ENCODE measurements at places on chromosomes 12 and 14.
A peak's percentile ranks its signal among the peaks of the same experiment; 100 is the strongest.

- DNase-seq: no peak
Measured at GRCh38 chr12:4939418-4940023, 29.8 kb downstream of the KCNA1 start.

DNA sequence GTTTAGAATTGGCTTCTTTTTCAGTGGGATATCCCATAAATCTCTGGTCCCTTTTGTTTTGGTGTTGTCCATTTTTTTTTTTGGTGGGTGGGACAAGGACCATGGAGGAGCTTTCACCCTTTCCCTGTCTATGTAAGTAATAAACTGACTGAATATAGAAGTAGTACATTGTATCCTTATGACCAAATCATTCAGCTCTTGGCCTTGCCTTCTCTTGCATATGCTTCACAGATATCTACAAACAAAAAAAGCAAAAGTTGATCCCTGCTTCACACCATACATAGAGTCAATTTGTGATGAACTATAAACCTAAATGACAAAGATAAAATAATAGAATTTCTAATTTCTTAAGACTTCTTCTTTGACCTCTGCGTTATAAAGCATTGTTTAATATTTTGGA lies 59.8 kb downstream of the SIX1 start:
- DNase-seq: no peak

GRCh38 chr14:90445011-90445410 lies 48.2 kb downstream of the CALM1 start:
- DNase-seq: no peak

DNA sequence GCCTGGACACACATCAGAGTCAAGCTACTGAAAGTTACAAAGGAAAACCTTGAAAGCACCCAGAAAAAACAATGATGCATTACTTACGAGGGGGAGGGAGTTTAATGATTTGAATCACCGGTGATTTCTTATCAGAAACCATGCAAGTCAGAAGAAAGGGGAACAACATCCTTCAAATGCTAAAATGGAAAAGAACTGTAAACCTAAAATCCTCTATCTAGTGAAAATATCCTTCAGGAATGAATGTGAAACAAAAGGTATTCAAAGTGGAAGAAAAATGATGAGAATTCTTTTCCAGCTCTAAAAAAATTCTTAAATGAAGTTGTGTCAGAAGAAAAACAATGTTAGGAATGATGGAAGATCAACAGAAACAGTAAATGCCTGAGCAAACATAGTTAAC lies 16.8 kb downstream of the SCAF11 start:
- DNase-seq: no peak

DNA sequence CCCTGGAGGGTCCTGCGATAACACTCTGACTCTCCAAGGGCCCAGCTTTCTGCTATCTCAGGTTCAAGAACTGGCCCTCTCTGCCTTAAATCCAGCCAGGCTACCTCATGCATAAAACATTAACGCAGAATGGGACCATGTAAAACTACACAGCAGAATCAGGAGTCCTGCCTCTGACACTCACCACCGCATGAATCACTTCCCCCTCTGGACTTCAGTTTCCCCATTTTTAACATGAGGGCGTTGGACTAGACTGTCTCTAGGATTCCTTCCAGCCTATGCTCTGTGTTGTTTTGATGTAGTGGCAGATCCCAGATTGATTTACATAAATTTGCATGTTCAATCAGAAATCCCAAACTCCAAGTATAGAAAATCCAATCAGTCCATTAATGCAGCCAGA lies 3.3 kb downstream of the NCKAP5L start:
- peak; percentile 72 for DNase-seq

- DNase-seq: no peak
Measured at GRCh38 chr14:74981833-74982232, 20.9 kb upstream of the EIF2B2 start.

GRCh38 chr14:42224053-42224888 lies 617.6 kb downstream of the LRFN5 start:
- DNase-seq: peak; percentile 68

- DNase-seq: no peak
Measured at GRCh38 chr12:1857086-1857485, 36.7 kb downstream of the LRTM2 start.

- peak; percentile 80 for DNase-seq
Measured at GRCh38 chr12:12376646-12377448, 20.0 kb downstream of the BORCS5 start.

- DNase-seq: no peak
Measured at GRCh38 chr12:93938317-93938716, 210.1 kb upstream of the PLXNC1 start.

GRCh38 chr12:27996761-27997160 lies 24.2 kb upstream of the PTHLH start:
- no peak for DNase-seq

DNA sequence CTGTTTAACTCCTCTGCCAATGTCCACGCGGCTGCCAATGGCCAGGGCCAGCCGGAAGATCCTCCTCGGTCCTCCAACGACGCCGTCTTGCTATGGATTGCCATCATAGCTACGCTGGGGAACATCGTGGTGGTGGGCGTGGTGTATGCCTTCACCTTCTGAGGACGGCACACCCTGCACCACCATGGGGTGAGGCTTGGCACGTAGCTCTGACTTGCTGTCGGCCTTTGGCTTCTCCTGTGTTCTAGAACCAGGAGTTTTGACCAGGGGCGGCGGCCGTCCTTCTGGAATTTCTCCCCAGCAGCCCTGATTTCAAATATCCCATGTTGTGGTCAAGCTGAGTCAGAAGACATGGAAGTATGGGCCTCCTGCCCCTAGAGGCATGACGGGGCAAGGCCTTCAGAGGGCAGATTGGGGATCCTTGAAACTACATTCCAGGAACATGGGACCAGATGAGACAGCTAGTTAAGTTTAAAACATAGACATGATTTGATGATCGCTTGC lies 47.5 kb downstream of the C14orf132 start:
- DNase-seq: peak; percentile 64

- no peak for DNase-seq
Measured at GRCh38 chr14:77542421-77543239, 44.0 kb upstream of the ISM2 start.

- DNase-seq: no peak
Measured at GRCh38 chr12:91009319-91009950, 4.7 kb upstream of the EPYC start.

DNA sequence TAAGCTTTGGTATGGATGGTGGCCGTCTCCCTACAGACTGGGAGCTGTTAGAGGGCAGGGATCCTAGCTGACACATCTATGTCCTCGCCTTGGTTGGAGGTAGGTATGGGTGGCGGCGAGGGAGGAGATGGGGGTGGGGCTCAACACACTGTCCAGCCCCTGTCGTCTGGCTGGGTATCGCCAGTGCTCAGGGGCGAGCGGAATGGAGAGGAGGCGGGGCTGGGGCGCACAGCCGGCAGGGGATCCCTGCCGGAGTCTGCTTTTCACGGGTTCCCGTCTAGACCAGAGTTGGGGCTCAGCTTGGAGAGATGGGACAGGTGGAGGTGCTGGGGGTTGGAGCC lies 16.1 kb downstream of the TAMALIN start:
- no peak for DNase-seq

DNA sequence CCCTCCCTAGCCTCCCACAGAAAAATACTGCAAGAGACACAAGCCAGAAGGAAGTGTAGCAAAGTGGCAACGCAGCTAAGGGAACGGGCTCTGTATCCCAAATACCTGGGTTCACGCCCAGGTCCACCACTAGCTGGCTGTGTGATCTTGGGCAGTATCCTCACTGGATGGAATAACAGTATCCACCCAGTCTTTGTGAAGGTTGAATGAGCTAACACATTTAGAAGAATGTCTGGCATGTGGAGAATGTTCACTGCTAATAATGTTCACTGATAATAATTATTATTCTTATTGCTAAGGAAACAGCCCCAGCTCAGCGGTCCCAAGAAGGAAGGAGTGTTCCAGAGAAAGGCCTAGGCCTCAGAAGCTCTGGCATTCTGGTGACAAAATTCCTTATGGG lies 70.9 kb downstream of the VWF start:
- DNase-seq: no peak

DNA sequence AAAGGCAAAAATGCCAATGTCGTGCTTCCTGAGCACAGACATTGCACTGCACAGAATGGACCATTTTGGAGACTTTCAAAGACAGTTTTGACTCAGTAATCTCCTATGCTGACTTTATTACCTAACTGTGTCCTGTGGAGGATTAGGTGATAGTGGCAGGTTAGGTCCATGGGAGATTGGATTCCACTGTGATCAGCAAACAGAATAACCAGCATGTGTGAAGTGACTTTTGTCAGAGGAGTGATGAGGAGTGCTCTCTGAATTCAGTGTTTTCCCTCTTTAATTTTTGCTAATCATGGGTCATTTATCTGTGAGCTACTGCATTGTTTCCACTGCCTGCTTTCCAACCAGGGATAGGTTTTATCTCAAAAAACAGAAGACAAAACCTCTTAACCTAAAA lies 662.5 kb downstream of the DIO2 start:
- DNase-seq: no peak

GRCh38 chr12:106188256-106188655 lies 49.5 kb upstream of the NUAK1 start:
- DNase-seq: no peak

- no peak for DNase-seq
Measured at GRCh38 chr12:55845785-55846496, 3.2 kb upstream of the MMP19 start.

- peak; percentile 50 for DNase-seq
Measured at GRCh38 chr12:92094751-92095161, 50.9 kb downstream of the BTG1 start.

DNA sequence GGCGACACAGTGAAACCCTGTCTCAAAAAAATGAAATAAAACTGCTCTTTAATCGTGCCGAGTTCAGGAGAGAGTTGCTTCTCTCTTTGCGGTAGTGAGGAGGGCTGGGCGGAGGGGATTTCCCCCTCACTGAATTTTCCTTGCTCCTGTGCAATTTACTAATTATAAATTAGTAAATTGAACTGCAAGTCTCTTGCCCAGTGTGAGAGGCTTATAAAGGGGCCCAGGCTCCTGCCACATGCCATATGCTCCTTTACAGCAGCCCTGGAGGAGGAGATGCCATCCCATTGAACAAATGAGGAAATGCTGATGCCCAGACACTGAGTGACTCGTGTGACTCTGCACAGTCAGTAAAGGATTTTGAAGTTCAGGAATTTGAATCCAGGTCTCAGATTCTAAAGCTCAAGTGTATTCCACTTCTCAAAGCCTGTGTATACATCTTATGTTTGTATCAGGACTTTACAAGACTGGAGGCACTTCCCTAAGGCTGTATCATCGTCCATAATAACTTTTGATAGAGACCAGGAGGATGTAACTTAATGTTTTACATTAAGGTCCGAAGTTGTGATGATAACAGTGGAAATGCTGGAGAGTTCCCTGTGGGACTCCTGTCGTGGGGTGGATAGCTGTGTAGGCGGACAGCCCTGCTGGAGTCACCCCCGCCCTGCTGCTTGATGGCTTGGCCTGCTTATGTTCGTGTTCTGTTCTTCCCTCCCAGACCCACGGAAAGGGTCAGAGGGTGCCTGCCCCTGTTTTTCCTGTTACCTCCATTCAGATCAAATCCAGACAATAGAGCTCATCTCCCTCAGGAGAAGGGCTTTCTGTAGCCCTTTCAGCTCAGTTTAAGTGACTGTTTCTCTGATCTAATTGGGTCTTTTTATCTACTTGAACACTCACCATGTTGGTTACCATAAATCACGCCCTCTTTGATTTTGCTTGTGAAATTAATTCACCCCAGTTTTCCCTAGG lies 13.9 kb downstream of the PELI2 start:
- DNase-seq: peak; percentile 20

- DNase-seq: peak; percentile 52
Measured at GRCh38 chr14:77421201-77421600, 2.1 kb downstream of the NOXRED1 start.

GRCh38 chr12:13258197-13258596 lies 61.7 kb downstream of the EMP1 start:
- DNase-seq: no peak

GRCh38 chr12:160858-161257 lies 53.1 kb downstream of the SLC6A12 start:
- DNase-seq: no peak

- no peak for DNase-seq
Measured at GRCh38 chr12:18658179-18658578, 79.6 kb downstream of the PLCZ1 start.

DNA sequence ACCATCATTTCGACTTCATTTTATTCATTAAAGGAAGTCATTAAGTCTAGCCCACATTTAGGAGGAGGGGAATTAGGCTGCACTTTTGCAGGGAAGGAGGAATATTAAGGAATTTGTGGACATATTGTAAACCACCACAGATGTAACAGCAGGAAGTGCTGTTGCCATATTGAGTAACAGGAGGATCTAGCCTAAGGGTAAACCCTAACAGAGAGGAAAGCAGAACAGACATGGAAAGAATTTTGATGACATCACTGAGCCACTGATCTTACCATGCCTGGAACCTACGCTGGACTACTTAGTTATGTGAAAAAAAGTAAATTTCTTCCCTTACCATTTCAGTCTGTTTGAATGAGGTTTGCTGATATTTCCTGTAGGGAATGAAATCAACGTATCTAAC lies 100.7 kb upstream of the ATF7IP start:
- no peak for DNase-seq

- no peak for DNase-seq
Measured at GRCh38 chr14:68741477-68741791, 51.4 kb downstream of the ZFP36L1 start.

GRCh38 chr12:56759263-56759908 lies 3.7 kb upstream of the HSD17B6 start:
- DNase-seq: no peak

GRCh38 chr12:78918268-78918667 lies 53.7 kb downstream of the SYT1 start:
- no peak for DNase-seq

DNA sequence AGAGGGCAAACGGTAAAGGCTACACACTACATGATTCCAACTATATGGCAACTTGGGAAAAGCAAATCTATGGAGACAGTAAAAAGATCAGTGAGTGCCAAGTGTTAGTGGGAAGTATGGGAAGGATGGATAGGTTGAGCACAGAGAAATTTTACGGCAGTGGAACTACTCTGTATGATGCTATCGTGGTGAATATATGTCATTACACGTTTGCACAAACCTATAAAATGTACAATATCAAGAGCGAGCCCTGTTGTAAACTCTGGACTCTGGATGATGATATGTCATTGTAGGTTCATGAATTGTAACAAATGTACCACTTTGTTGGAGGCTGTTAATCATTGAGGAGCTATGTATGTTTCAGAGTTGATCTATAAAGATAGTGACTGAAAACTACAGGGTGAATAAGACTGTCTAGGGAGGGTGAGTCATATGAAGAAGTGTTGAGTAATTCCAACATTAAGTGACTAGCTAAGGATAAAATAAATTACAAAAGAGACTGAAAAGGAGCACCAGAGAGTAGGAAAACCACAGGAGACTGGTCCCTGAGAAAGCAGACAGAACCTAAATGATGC lies 349.2 kb upstream of the LMO3 start:
- DNase-seq: no peak

DNA sequence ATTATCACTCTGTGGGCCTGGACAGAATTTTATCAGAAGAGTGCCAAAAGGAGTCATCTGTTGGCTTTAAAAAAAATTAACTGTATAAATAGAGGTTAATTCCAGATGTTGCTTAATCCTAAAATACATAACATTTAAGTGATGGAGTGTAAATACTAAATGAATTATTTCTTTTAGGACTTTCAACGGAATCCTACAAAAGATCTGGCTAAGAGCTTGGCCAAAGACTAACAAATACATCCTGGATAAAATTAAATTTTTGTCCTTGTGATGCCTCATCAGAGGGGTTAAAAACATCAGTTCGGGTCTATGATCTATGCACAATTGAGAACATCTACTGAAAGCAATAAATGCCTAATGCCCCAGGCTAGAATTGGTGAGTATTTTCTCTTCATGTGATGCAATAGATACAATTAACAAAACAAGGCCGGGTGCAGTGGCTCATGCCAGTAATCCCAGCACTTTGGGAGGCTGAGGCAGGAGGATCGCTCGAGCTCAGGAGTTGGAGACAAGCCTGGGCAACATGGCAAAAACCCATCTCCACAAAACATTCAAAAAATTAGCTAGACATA lies 49.8 kb upstream of the RAP1B start:
- no peak for DNase-seq
